ENCODE measurements at places on chromosomes 5 and 9.
A peak's percentile ranks its signal among the peaks of the same experiment; 100 is the strongest.

DNA sequence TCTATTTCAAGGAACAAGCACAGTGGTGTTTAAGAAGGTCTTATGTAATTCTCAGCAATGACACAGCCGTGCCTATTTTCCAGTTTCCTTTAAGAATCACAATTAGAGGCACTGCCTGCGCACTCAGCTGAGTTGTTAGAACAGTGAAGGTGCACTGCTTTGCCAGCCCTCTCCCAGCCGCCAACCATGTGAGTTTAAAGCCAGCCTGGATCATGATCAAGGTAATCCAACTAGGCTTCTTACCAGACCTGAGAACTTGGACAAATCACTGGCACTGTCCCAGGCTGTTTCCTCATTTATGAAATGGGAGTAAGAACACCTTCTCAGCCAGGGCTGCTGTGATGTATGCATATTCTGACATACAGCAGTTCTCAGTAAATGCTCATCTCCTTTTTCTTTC is 99.6 kb downstream of the ASTN2 start:
- DNase-seq: no peak

GRCh38 chr5:159451197-159452052 is 121.1 kb upstream of the IL12B start:
- DNase-seq: peak; percentile 94

DNA sequence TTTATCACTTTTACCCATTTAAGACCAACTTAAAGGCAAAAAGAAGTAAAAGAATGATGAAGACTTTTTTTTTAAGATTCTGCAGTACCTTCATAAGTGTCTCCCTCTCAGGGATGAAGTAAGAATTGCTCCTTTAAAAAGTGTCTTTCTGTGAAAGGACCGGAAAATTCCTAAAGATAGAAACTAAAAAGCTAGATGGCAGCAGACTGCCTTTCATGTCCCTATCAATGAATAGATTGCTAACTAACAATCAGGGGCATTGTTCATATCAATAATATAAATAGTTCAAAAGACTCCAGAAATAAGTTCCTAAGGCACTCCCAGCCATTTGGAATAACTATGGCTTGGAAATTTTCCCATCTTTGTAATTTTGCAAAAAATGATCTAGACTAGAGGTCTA is 558.0 kb downstream of the PDE4D start:
- DNase-seq: no peak

DNA sequence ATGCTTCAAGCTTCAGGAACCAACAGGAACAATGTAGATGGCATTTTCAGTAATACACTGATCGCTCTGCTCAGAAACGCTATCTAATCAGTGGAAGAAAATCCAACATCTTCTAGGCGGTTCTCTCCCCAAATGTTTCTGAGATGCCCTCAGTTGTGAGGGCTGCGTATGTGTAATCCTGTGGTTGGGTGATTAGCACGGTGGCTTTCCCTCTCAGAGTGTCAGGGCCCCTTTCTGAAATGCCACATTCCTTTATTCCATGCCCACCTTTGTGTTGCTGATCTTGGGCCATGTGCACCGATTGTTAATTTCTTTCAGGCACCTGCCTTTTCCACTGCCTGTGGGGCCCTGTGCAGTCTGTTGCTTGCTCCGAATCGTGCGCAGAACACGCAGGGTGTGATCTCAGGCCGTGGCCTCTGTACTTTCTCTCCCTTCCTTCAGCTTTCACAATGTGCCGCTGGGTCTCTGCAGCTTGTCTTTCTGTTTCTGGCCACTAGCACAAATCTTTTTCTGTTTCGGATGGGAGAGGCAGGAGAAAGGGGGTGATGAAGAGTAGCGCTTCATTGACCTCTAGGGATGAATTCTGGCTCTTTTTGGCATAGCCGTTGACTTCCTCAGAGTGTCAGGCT is 324.0 kb downstream of the PARP8 start:
- no peak for DNase-seq

DNA sequence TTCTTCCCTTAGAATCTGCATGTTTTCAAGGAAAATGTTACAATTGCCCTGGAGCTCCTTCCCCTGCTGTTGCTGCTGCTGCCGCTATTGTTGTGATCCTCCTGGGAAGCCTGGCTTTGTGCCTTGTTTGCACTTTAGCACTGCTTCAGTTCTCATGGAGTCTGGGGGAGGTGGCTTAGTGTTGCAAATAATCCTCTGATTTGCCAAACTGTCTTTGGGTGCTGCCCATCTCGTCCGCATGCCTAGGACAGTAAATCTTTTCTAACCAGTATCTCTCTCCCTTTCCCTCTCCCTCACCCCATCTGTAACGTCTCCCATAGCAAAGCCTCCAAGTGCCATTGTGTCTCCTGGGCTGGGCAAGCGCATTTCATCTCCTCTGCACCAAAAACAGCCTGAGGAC is 30.3 kb downstream of the FAM240B start:
- DNase-seq: no peak

- no peak for DNase-seq
These were observed 478.7 kb downstream of the PRR16 start for GRCh38 chr5:120942596-120943350.
